ENCODE measurements at places on chromosomes 1 and 21. TPM values are rescaled to one million over a fixed set of nuclear protein-coding genes. Genes with fewer than 3 reads are reported as not detected.

The MKNK1 gene
- total RNA-seq: 29.6 TPM

The SLC35F3 gene
- total RNA-seq: 0.66 TPM

The FTCD gene
- 1.3 TPM for total RNA-seq

The GBP6 gene
- 0.12 TPM for total RNA-seq

The HAO2 gene
- total RNA-seq: not detected

The PDZK1 gene
- 3.3 TPM for total RNA-seq

The SPRR3 gene
- 26.7 TPM for total RNA-seq

GRCh38 chr1:81899214-81899821, 98.6 kb downstream of the ADGRL2 start:
- no peak for DNase-seq

- no peak for DNase-seq
Measured at GRCh38 chr1:6638226-6638625, 13.6 kb downstream of the THAP3 start.

DNA sequence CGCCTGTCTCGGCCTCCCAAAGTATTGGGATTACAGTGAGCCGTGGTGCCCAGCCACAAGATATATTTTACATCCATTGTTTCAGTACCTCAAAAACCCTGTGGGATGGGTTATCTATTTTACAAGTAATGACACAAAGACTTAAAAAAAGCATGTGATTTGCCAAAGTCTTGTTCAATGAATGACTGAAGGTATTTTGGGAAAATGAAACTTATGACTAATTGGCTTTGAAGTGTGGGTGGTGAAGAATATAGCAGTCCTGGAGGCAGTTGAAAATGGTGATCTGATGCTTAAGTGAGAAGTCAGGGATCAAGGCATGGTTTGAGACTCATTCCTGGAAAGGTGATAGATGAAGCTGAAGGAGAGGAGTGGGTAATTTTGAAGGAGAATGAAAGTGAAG, 3.0 kb downstream of the SWT1 start:
- DNase-seq: no peak

DNA sequence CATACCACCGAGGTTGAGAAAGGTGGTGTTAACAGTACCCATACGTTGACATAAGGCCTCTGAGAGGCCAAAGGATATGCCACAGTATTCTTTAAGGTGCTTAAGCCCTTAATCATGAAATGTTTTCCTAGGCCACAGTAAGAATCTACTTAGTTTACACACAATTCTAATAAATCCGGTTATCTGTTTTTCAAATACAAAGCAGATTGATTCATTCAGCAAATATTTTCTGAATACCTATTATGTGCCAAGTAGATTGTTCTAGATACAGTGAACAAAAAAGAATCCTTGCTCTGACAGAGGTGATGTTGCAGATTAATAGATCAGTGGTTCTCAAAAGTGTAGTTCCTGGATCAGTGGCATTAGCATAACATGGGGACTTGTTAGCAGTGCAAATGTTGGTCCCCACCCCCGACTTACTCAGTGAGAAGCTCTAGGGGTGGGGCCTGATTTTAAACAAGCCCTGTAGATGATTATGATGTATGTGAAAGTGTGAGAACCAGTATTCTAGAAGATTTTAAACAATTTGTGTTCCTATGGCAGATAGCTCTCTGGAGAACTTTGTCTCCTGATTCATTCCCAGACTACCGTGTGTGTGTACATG, 61.6 kb downstream of the NFIA start:
- no peak for DNase-seq

GRCh38 chr1:204426035-204426436, 14.4 kb upstream of the PPP1R15B start:
- no peak for DNase-seq

DNA sequence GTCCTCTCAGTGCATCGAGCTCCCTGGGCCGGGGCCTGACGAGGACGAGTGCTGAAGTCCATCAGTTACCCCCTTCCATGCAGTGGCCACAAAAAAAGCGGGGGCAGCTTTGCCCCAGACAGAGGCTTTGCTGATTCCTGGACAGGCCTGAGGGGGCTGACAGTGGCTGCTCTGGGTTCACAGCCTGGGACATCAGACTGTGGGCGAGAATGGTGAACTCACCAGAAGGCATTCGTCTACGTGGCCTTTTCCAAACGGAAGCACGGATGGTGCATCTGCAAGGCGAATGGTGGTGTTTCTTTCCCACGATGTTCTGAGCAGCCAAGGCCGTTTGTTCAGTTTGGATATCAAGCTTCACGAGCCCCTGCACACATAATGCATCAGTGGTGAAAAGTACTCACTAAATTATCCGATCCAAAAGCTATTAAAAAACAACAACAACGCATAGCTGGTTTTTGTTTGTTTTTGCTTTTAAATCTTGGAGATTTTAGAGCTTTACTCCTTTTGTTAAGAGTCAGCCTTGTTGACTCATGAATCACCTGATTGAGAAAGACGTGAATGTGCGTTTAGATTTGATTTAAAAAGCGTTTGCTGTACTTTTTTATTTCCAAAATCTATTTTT, 6.3 kb upstream of the ZBTB21 start:
- DNase-seq: no peak

- DNase-seq: no peak
Measured at GRCh38 chr1:171754353-171754705, 12.5 kb upstream of the VAMP4 start.

DNA sequence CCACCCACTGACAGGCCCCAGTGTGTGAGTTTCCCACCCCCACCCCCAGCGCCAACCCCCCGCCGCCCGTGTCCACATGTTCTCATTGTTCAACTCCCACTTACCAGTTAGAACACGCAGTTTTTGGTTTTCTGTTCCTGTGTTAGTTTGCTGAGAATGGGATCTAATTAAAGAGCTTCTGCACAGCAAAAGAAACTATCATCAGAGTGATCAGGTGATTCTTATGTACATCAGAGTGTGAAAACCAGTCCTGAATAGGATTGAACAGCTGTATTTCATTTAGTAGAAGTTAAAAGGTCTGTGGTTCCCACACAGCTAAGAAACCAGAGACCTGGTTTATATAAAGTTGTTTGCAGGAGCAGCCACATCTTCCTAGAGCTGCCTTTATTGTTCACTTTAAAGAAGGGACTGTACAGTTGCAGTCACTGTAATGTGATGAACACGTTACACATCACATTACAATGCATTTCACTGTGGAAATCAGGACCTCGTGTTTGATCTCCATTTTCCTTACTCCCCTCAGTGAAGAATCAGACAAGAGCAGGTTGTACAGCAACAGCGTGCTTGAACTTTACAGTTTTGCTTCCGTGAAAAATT, 1.2 kb downstream of the GBP6 start:
- DNase-seq: no peak

- DNase-seq: no peak
Measured at GRCh38 chr1:148354284-148354912, 128.7 kb downstream of the PPIAL4G start.

GRCh38 chr21:14114251-14114650, 96.5 kb downstream of the LIPI start:
- no peak for DNase-seq

DNA sequence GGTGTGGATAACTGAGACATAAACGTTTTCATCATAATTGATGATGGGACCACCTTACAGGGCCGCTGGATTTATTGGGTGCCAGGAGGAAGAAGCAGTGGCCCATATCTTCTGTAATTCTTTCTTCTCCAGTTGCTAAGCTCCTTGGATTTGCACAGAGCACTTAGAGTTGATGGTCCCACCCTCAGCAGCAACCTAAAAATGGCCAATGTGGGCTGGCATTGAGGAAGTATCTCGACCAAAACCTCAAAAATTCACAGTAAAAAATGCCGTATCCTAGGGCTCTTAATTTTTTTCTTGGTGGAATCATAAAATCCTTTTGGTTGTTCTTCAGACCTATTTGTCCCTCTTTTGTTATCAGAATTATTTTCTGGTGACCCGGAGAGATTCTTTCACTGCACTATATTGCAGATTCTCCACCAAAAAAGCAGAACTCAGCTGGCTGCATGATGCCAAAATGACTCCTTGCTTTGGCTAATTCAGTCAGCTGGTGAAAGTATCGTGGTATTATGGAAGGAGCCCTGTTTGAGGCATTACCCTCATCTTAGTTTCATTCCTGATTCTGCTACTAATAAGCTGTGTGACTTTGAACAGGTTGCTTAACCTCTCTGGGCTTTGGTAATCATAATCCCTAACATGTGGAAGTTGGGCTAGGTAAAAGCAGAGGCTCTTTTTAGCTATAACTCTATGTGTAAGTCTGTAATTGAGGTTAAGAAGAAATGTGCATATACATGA, 27.6 kb downstream of the KIRREL1 start:
- DNase-seq: no peak

DNA sequence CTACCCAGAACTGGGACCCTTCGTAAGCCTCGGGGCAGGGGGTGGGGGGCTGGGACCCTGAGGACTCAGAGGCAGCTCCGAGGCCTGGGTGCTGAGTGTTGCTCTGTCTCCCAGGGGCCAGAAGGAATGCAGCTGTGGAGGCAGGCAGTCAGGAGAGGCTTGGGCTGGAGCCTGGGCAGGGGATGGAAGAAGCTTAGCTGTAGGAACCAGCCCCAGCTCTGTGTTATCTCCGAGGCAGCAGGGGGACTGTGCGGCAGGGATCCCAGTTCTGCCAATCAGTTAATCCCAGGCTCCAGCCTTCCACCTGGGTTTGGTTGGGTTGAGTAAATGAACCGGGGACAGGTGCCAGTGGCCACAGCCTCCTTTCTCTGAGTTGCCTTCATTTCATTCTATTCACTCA, 8.2 kb upstream of the GRIK3 start:
- no peak for DNase-seq

GRCh38 chr21:26965040-26965906, 1.6 kb downstream of the ADAMTS5 start:
- DNase-seq: no peak

DNA sequence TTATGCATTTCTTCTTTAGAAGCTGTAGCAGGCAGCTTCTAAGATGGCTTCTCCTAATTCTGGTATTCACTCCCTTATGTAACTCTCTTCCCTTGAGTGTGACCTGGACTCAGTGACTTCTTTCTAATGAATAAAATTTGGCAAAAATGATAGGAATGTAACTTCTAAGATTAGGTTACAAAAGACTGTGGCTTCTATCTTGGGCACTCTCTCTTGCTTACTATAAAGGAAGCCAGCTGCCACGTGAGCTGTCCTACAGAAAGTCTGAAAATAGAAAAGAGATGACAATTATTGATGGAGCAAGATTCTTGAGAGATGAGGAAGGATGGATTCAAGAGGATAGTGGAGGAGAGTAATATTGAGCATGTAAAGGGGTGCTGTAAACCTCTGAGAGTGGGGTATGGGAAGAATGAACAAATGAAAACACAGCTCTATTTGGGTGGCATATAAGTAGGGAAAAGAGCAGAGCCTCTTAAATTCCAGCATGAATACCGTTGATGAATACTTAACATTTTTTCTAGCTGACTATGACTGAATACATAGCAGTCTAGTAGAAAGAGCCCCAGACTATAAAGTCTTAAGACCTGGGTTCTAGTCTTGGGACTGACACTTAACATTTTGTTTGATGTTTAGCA, 5.5 kb downstream of the TSEN15 start:
- no peak for DNase-seq

- no peak for DNase-seq
Measured at GRCh38 chr1:193103759-193104501, 1.3 kb downstream of the GLRX2 start.

DNA sequence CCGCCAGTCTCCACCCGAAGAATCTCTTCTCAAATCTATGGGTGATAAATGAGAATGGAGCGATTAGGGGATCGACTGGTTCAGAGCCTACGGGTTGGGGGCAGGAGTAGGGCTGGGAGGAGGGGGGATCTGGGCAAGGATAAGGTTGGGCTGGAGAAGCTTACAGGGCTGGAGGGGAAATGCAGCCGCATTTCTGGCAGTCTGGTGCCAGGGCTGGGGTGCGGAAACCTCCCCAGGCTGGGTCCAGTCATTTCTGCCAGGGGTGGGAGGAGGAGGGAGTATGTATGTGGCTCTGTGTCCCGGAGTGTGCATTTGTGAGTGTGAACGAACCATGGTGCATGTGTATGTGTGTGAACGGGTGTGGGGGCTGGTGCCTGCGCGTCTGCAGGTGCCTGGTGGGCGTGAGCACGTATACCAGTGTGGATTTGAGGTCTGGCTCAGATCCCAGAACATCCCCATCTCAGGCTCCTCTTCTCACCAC, 10.2 kb downstream of the C1orf216 start:
- no peak for DNase-seq
